ENCODE measurements at places on chromosomes 16 and 17. TPM values are rescaled to one million over a fixed set of nuclear protein-coding genes. Genes with fewer than 3 reads are reported as not detected.

The MYH13 gene
- 0.27 TPM for polyA plus RNA-seq

The TMEM106A gene
- 23.9 TPM for polyA plus RNA-seq

The USP31 gene
- 8.4 TPM for polyA plus RNA-seq

The ITGA2B gene
- 5.8 TPM for polyA plus RNA-seq

The ELOB gene
- polyA plus RNA-seq: 205 TPM

The CRISPLD2 gene
- 7.7 TPM for polyA plus RNA-seq

The VMO1 gene
- 0.74 TPM for polyA plus RNA-seq

The KRT20 gene
- 0.20 TPM for polyA plus RNA-seq

The STX1B gene
- polyA plus RNA-seq: 0.73 TPM

The C17orf107 gene
- 1.8 TPM for polyA plus RNA-seq

The CDH1 gene
- polyA plus RNA-seq: 101 TPM

The MEIOC gene
- polyA plus RNA-seq: 0.75 TPM

The SMARCD2 gene
- 57.0 TPM for polyA plus RNA-seq

The LPCAT2 gene
- 8.3 TPM for polyA plus RNA-seq

The RAB26 gene
- 4.6 TPM for polyA plus RNA-seq

The TBC1D3C gene
- polyA plus RNA-seq: not detected

The SLC5A11 gene
- polyA plus RNA-seq: 6.3 TPM

The CNTNAP1 gene
- polyA plus RNA-seq: 8.3 TPM
